ENCODE measurements at places on chromosomes 7 and 10.

DNA sequence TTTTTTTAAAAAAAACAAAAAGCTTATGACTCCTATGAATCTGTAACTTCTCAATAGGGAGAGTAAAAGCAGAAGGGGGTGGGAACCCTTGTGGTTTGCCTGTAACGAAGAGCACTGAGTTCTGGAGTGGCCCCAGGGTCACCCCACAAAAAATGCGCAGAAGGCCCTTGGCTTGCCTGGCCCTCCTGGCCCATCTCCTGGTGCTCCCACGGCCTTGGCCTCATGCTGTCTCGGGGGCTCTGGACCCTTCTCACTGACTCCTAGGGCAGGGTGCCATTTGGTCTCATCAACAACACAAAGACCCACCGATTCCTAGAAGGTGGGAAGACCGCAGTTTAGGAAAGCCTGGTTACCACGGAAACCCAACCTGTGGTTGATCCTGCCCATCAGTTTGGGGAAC, 40.8 kb downstream of the ZNF467 start:
- peak; percentile 15 for DNase-seq

- peak; percentile 41 for DNase-seq
These were observed 2.4 kb downstream of the HOXA3 start for GRCh38 chr7:27149842-27150567.

GRCh38 chr7:73921623-73922528, 60.9 kb downstream of the TMEM270 start:
- peak; percentile 35 for DNase-seq

DNA sequence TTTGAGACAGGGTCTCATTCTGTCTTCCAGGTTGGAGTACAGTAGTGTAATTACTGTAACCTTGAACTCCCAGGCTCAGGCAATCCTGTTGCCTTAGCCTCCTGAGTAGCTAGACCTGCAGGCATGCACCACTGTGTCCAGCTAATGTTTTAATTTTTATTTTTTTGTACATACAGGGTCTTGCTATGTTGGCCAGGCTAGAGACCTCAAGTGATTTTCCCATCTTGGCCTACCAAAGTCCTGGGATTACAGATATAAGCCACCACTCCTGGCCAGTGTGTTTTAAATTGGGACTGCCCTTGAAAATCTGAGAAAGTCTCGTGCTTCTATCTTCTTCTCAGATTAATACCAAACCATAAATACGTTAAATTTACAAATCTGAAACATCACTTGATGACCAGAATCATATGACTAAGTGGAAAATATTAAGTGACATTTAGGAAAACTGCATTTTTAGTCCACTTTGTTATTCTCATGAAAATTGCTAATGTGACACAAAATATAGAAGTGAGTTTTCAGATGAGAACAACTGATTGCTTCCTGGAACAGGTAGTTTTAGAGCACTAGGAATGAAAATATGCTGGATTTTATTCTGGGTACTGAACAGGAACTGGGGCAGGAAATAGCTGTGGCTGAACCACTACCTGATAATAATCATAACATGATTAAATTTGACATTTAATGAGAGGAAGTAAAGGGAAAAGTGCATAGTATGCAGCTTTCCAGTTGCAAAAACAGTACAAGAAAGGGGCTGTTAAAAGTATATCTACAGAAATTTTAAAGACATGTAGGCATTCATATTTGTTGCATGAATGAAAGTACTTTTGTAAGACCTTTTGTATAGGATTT, 4.2 kb downstream of the PHTF2 start:
- no peak for DNase-seq

DNA sequence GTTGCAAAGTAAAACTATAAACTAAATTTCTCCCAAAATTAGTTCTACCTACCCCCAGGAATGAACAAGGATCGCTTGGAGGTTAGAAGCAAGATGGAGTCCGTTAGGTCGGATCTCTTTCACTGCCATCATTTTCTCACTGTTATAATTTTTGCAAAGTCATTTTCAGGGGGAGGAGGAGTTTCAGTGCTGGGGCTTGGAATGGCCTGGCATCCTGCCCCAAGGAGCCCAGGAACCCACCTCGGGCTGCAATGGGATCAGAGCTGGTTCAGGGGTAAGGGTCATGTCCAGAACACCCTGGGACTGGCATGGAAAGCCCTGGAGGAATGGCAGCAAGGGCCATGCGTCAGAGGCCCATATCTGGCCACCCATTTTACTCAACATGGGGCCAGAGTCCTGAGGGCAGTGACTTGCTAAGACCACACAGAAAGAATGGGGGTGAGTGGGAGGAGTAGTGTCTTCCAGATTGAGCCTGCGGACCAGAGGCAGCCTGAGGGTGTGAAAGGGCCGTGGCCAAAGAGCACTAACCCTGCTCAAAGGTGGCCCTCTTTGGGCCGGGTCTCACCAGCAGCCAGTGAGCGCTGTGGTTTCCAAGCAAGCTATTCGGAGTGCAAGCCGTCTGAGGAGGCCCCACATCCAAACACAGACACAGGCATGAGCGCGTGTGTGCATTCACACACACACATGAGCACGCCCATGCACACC, 31.8 kb downstream of the GPRIN2 start:
- peak; percentile 51 for DNase-seq

DNA sequence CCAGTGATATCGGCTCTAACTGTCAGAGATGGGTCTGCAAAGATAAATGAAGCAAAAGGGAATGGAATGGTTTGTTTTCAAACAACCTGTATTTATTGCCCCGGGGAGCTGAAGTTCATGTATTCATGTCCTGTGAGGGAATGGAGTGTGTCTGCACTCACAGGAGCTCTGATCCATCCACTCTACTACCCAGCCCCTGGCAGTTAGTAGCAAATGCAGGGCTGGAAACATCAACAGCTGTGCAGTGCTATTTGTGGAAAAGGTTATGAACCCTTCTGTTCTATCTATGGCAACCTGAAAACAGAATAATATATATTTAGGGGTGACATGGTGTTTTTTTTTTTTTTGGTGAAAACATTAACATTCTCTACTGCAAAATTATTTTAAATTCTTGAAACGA, 9.8 kb downstream of the AGR2 start:
- DNase-seq, result no peak

- DNase-seq, result no peak
These were observed 767 bp downstream of the KRIT1 start for GRCh38 chr7:92244808-92245486.

DNA sequence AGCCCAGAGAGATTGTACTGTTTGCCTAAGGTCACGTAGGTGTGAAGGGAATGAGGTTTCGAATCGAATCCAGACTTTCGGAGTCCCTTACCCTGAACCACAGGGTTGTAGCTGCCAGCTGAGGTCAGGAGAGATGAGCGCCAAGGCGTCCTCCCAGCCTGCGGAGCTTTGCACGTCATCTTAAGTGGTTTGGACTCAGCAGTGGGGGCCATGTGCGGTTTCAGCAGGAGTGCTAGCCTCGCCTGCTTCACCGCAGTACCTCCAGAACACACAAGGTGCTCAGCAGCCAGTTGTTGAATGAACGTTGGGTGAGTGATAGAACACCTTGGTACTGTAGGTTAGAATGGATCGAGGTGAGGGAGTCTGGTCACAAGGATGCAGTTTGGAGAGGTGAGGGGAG, 74.9 kb upstream of the PPIF start:
- no peak for DNase-seq

GRCh38 chr10:117627561-117627960, 85.0 kb downstream of the EMX2 start:
- DNase-seq, result no peak

- no peak for DNase-seq
These were observed 6.9 kb upstream of the RAPGEF5 start for GRCh38 chr7:22363756-22364422.

- DNase-seq, result no peak
These were observed 3.9 kb upstream of the MACC1 start for GRCh38 chr7:20220921-20221547.

DNA sequence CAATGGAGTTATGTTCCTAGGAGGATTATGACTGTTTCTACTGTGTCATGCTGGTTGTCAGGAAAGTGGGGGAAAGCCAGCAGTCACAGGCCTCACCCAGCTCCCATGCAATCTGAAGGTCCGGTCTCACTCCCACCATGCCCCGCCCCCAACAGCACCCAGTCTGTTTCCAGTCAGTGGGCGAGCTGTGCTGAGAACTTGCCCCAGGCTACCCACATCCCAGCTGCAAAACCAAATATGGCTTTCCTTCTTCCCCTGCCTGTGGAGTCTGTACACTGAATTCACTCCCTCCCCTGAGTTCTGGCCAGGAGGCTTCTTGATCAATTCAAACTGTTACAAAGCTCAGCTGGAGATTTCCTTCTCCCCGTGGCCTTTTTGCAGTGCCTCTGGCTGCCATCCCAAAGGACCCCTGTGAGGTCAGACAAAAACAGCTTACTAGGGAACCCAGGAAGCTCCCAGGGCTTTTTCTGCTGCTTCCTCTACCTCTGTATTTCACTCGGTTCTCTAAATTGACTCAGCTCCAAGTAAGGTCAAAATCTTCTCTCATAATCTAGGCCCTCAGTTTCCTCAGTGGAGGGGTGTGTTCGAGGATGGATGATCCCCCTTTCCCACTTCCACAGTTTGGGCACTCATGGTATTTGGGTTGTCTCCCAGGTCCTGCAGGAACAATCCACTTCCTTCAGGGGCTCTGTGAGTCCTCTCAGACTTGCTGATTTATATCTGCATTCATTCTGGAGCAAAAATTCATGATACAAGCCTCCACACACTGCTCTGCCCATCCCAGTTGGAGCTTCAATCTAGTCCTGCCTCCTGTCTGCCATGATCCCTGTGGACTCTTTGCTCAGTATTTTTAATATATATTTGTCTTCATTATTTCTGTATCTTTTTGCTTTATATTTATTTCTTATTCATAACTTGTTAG, 205.5 kb downstream of the SEMA3D start:
- no peak for DNase-seq

- DNase-seq, result no peak
These were observed 536 bp upstream of the POM121 start for GRCh38 chr7:72924386-72924732.

GRCh38 chr7:30028749-30029635, 780 bp downstream of the PLEKHA8 start:
- DNase-seq, result no peak

- DNase-seq, result no peak
These were observed 3.3 kb downstream of the INSYN2A start for GRCh38 chr10:127193125-127193524.

Data from lower lobe of right lung (tissue), 2 donors.